ENCODE measurements at places on chromosomes 7 and 10.

GRCh38 chr10:30639946-30640786 lies 10.6 kb upstream of the LYZL2 start:
- DNase-seq = peak; percentile 21

- DNase-seq = no peak
Observed at GRCh38 chr7:69504733-69505420, 93.4 kb upstream of the AUTS2 start.

DNA sequence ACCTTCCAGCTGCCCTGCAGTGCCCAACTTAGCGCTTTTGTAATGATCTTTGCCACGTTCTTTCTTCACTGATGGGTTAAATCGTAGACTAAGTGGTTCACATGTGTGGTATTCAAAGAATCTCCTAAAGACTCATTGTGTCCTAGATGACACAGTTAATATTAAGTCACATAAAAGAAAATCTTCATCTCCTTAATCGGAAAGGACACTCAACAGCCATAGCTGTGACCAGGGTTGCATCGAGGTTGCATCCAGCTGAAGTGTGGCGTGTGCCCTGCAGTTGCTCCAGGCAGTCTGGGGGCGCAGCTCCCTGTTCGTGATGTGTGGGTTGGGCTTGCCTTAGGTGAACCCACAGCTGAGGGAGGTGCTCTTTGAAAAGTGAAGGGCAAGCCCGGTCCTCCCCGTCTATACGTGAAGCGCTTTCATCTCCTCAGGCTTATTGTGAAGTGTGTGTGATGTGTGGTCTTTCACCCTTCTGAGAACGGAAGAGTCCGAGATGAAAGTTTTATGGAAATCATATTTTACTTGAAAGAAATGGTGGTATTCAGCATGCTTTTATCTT lies 122.7 kb downstream of the TRRAP start:
- DNase-seq = no peak

DNA sequence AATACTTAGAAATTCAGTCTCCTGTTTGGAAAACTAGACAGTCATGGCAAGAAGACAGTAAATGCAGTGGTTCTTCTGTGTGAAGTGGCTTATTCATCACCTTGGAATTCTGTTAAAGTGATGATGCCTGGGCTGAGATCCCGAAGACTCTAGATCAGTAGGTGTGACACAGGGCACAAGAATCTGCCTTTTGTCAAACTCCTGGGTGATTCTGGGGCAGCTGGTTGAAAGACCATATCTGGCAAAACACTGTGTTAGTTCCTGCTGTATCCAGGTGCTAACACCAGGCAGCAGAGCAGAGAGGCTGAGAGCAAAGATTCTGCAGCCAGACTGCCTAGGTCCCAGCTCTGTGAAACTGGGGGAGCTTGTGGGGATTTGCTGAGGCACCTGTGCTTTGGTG lies 26.5 kb downstream of the MRC1 start:
- DNase-seq = no peak

GRCh38 chr7:71826141-71826540 lies 586.0 kb downstream of the CALN1 start:
- no peak for DNase-seq

GRCh38 chr7:118005026-118005425 lies 131.8 kb upstream of the CTTNBP2 start:
- DNase-seq = no peak

- DNase-seq = no peak
Observed at GRCh38 chr10:1515780-1516491, 221.4 kb downstream of the ADARB2 start.

DNA sequence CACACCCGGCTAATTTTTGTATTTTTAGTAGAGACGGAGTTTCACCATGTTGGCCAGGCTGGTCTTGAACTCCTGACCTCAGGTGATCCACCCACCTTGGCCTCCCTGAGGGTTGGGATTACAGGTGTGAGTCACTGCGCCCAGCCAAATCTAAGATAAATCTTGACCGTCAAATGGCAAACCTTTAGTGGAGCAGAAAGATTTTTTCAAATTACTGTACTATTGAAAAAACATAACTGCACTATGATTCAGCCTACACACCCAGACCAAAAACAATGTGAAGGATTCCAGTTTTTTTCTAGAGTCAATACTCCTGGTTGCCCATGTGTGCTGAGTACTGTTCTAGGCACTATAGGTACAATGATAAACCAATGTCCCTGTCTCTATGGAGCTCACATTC lies 33.9 kb upstream of the SVIL start:
- no peak for DNase-seq

- no peak for DNase-seq
Observed at GRCh38 chr7:73778801-73779389, 8.8 kb upstream of the CLDN3 start.

GRCh38 chr7:143385891-143386781 lies 5.0 kb downstream of the ZYX start:
- DNase-seq = no peak

DNA sequence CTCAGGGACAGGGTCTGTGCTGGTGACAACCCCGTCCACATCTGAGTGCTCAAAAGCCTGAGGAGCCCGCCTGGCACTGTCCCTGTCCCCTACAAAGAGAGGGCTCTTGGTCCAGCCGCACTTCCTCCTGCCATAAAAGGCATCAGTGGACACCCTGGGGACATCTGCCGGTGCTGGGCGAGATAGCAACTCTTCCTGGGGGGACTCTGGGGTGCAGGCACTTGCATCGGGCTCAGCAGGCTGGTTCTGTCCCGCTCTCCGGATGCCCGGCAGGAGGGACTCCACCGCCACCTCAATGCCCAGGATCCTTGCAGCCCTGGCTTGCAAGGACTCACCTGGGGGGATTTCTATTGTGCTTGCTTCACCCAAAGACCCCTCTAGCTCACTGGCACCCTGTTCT lies 32.8 kb downstream of the JCAD start:
- DNase-seq = no peak

- no peak for DNase-seq
Observed at GRCh38 chr10:61901829-61902444, 438 bp downstream of the ARID5B start.

GRCh38 chr10:19947656-19948055 lies 131.4 kb downstream of the PLXDC2 start:
- DNase-seq = no peak

DNA sequence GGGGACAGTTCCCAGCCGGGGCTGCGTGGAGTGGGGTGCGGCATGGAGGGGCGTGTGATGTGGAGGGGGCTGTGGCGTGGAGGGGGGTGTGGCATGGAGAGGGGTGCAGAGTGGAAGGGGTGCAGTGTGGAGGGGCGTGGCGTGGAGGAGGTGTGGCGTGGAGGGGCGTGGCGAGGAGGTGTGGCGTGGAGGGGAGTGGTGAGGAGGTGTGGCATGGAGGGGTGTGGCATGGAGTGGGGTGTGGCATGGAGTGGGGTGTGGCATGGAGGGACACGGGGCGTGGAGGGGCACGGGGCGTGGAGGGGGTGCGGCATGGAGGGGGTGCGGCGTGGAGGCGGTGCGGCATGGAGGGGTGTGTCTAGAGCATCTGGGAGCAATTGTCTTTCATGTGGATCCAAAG lies 33.6 kb downstream of the NKX6-2 start:
- no peak for DNase-seq

DNA sequence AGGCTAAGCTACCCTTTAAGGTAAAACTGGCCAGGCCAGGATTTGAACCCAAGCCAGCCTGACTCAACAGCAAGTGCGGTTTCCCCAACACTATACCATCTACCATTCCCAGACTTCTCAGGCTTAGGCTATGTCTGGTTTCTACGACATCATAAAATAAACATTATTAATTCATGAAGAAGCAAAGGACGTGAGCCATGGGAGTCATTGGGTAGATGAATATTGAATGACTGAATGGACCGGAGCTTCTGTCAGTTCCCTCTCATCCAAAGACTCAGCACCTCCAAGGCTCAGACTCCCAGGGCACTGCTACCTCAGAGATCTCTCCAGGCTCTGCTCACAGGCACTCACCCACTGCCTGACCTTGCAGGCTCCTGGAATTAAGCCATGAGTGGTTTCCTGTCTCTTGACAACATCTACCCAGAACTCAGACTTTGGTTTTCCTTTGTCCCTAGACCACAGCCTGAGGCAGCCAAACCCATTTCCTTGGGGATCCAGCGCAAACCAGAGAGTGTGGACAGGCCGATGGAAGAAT lies 64.6 kb upstream of the STEAP1B start:
- DNase-seq = no peak

- no peak for DNase-seq
Observed at GRCh38 chr10:58644311-58644710, 131.6 kb downstream of the BICC1 start.

GRCh38 chr10:112535531-112535951 lies 88.5 kb downstream of the VTI1A start:
- no peak for DNase-seq

GRCh38 chr7:39341083-39341482 lies 225.1 kb upstream of the YAE1 start:
- no peak for DNase-seq

GRCh38 chr7:21941611-21942141 lies 4.0 kb downstream of the CDCA7L start:
- DNase-seq = peak; percentile 43

All from HEK293T (cell line).